ENCODE measurements at places on chromosomes 13 and 19. TPM values are rescaled to one million over a fixed set of nuclear protein-coding genes. Genes with fewer than 3 reads are reported as not detected.

Gene TMEM59L
- total RNA-seq: not detected

GRCh38 chr19:56079609-56080008 is 41.5 kb downstream of the ZNF787 start:
- no peak for DNase-seq
- H3K4me3 ChIP-seq: no peak overlapping the region
- peaks cover 26% of the 10 kb centered on the region for H3K27me3 ChIP-seq
- no peak overlapping the region for H3K27ac ChIP-seq
- peaks cover 9% of the 10 kb centered on the region for H3K4me1 ChIP-seq

DNA sequence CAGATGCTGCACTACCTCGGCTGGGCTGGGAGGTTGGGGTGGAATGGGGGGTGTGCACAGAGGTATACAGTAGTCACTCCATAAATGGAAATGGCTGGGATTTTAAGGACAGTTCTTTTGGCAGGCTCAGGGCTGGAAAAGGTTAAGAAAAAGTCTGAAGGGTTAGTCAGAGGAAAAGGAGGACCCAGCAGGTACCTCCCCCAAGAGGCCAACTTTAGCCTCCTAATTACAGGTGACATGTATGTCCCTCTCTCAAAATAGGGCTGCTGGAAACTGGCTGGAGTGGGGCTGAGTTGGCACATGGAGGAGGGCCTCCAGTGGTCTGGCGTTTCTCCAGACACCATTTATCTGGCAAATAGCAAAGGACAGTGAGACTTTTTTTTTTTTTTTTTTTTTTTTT is 994 bp downstream of the CCDC194 start:
- peaks cover 17% of the 10 kb centered on the region for H3K4me1 ChIP-seq
- H3K4me3 ChIP-seq: no peak overlapping the region
- DNase-seq: no peak
- peaks cover 6% of the 10 kb centered on the region for H3K36me3 ChIP-seq

Gene PODNL1
- not detected for total RNA-seq

Measured in activated naive CD8-positive, alpha-beta T cell treated with anti-CD3 and anti-CD28 coated beads for 36 hours (primary cell).